ENCODE measurements at places on chromosomes 1 and 21.

GRCh38 chr21:33414068-33414467 lies 10.9 kb downstream of the IFNGR2 start:
- DNase-seq, result no peak

DNA sequence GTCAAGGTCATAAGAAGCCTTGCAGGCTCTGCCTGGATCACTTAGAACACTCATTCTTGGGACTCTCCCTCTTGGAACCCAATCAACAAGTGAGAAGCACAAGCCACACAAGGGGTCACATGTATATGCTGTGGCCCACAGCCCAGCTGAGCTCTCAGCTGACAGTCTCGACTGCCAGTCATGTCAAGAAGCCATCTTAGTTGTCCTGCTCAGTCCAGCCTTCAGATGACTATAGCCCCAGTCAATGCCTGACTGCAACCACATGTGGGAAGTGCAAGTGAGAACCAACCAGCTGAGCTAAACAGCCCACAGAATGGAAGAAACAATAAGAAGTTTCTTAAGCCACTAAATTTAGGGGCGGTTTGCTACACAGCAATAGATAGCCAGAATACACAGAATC lies 356.0 kb downstream of the KCNH1 start:
- DNase-seq, result no peak

GRCh38 chr1:91761295-91761721 lies 124.6 kb downstream of the TGFBR3 start:
- DNase-seq, result no peak

DNA sequence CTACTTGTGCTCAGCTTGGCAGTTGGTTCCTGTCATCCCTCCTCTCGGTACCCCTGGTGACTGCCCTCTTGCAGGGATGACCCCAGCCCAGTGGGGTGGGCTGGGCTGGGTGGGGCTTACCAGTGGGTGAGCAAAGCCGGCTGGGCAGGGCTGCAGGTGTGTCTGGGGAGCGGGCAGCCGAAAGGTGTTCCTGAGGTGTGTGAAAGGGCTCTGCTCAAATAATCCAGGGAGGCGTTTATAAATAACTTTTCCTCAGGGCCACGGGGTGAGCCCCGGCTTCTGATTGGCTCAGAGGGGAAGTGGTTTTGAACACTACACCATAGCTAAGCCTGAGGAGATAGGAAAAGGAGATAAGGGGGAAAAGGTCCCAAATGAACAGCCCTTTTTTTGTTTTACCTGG lies at the start of gene SLC26A9:
SLC26A9 (minus strand) TSS at position 212 of the 400 bp plus-strand sequence. CDS start 7,636 bp downstream, outside the sequence.
- DNase-seq, result no peak

DNA sequence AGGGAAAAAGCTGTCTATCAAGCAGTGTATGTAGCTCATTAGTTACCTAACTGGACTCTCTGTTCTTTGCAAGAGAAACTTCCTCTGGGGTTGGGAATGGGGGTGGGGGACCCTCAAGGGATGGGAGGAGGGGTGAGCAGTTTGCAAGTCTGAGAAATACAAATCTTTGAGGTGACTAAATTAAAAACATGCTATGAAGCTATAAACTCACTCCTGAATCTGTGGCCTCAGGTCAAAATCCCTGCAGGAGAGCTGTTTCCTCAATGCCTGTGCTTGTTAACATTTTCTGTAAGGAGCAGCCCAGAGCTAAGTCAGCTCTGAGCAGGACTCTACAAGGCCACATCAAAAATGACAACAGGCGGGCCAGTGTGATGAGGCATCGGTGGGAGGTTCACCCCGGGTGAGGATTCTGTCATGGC lies 32.8 kb upstream of the PTPRC start:
- no peak for DNase-seq

DNA sequence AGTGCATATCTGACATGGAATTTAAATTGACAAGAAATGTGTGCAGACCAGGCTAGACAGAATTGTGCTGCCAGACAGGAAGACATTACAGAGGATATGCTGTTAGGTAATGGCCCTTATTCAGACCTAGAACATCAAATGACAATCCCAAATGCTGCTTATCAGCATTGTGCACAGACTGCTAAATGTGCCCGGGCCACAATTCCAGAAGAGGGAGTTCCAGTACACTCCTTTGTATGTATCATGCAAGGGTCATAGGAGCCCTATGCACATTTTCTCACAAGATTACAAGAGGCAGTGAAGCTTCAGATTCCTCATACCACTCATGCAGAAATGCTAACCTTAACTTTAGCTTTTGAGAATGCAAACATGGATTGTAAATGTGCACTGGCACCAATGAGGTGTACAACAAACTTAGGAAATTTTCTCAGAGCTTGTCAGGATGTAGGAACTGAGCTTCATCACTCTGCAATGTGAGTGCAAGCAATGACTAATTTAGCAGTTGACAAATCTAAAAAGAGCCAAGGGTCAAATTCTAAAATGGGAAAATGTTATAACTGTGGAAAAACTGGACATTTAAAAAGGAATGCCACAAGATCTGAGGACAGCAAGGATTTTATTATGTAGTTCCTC lies 273.5 kb downstream of the COL11A1 start:
- no peak for DNase-seq

- DNase-seq, result no peak
Observed at GRCh38 chr1:211951856-211952255, 83.5 kb downstream of the INTS7 start.

- DNase-seq, result no peak
Observed at GRCh38 chr1:95236784-95237575, 3.0 kb downstream of the RWDD3 start.
